Keratinocyte (primary cell): ENCODE measurements at places on chromosomes 2 and 18. TPM values are rescaled to one million over a fixed set of nuclear protein-coding genes. Genes with fewer than 3 reads are reported as not detected.

The TPGS2 gene
- polyA plus RNA-seq: 231 to 388 TPM (median 254 TPM) in 3 replicates

The KIAA2012 gene
- not detected in 3 replicates for polyA plus RNA-seq

The OTOF gene
- not detected in 3 replicates for polyA plus RNA-seq

The C2orf66 gene
- 0.32 to 2.9 TPM (median 2.2 TPM) in 3 replicates for polyA plus RNA-seq

DNA sequence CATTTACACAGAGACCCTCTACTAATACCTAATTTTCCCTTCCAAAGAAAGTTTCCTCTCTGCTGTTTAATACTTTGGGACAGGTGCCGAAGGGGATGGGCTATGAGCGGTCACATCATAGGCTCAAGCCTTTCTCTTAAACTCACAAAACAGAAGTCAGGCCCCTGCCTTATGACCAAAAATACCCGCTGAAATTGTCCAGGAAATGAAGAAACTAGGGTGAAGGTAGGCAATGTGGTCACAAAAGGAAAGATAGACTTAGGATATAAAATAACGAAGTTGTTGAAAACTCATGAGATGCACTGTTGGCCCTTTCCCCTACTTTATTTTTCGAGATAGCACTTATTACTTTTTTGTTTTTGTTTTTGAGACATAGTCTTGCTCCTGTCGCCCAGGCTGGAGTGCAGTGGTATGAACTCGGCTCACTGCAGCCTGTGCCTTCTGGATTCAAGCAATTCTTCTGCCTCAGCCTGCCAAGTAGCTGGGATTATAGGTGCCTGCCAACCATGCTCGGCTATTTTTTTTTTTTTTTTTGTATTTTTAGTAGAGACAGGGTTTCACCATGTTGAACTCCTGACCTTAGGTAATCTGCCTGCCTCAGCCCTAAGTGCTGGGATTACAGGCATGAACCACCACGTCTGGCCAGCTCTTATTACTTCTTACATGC lies 16.3 kb downstream of the SLC8A1 start:
- no peak for DNase-seq

- DNase-seq: no peak
Measured at GRCh38 chr18:9949861-9950260, 36.0 kb downstream of the VAPA start.

DNA sequence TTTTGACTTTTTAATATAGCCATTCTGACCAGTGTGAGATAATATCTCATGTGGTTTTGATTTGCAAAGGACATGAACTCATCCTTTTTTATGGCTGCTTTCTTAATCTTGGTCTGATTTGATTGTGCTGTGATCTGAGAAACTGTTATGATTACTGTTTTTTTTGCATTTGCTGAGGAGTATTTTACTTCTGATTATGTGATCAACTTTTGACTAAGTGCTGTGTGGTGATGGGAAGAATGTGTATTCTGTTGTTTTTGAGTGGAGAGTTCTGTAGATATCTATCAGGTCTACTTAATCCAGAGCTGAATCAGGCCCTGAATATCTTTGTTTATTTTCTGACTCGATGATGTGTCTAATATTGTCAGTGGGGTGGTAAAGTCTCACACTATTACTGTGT lies 16.8 kb downstream of the SP140L start:
- no peak for DNase-seq

DNA sequence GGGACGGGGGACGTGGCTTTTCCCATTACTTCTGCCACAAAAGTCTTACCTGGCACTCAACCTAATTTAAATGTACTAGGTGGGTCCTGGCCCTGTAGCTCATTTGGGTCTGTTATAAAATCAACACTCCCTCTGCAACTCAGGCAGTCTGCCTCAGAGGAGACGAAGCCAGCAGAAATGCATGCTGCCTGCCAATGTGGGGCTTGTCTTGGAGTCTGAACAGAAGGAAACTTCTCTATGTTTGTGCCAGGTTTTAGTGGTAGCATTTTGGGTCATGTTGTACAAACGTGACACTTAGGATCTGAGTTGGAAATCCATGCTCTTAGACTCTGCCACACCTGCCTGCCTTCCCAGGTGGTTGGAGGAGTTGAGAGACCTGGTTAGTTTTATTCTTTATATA lies 292.5 kb upstream of the FAM98A start:
- no peak for DNase-seq

- DNase-seq: no peak
Measured at GRCh38 chr2:204655101-204655500, 109.8 kb downstream of the PARD3B start.

- no peak for DNase-seq
Measured at GRCh38 chr2:25281522-25281921, 60.2 kb downstream of the DNMT3A start.

GRCh38 chr2:10834068-10834655 lies 21.6 kb upstream of the PDIA6 start:
- no peak for DNase-seq
